ENCODE measurements at places on chromosomes 3 and 15. TPM values are rescaled to one million over a fixed set of nuclear protein-coding genes. Genes with fewer than 3 reads are reported as not detected.

The CLRN1 gene
- not detected for total RNA-seq

The ITIH4 gene
- total RNA-seq = 3.3 TPM

The GALNT15 gene
- total RNA-seq = 93.0 TPM

The ARPIN gene
- 12.7 TPM for total RNA-seq

The SCG5 gene
- 15.3 TPM for total RNA-seq

The KY gene
- total RNA-seq = 1.6 TPM

The MYH15 gene
- total RNA-seq = 0.50 TPM

The C2CD4A gene
- not detected for total RNA-seq

The OR5K2 gene
- not detected for total RNA-seq

The GNAT1 gene
- not detected for total RNA-seq

The PARP14 gene
- total RNA-seq = 63.0 TPM

The TTC14 gene
- total RNA-seq = 41.6 TPM

The GRM2 gene
- 0.17 TPM for total RNA-seq

The MASP1 gene
- total RNA-seq = 178 TPM

The KLF15 gene
- total RNA-seq = 4.1 TPM

The GOLGA8H gene
- 0.44 TPM for total RNA-seq

The CAMP gene
- total RNA-seq = not detected

The AQP9 gene
- total RNA-seq = not detected

The CYP8B1 gene
- not detected for total RNA-seq

The ST8SIA2 gene
- not detected for total RNA-seq

The LHFPL4 gene
- under 0.01 TPM for total RNA-seq

The PHC3 gene
- 32.4 TPM for total RNA-seq

The ARF4 gene
- total RNA-seq = 183 TPM

The CLN6 gene
- 10.5 TPM for total RNA-seq

The SNTN gene
- not detected for total RNA-seq

The GABRB3 gene
- total RNA-seq = 1.8 TPM

The HDC gene
- total RNA-seq = not detected

The TMEM207 gene
- not detected for total RNA-seq

The CTXN2 gene
- not detected for total RNA-seq

The SLC4A7 gene
- 368 TPM for total RNA-seq

The FETUB gene
- total RNA-seq = not detected

The GOLGA8J gene
- total RNA-seq = not detected

The SACM1L gene
- 42.6 TPM for total RNA-seq

The RARB gene
- total RNA-seq = 15.5 TPM

The GOLGA6D gene
- total RNA-seq = not detected

The CATSPER2 gene
- 0.50 TPM for total RNA-seq

The ILDR1 gene
- total RNA-seq = not detected

The SLC28A1 gene
- total RNA-seq = not detected
